ENCODE measurements at places on chromosomes 5 and 9.

GRCh38 chr9:14428781-14429230 lies 114.9 kb upstream of the NFIB start:
- DNase-seq, result no peak

DNA sequence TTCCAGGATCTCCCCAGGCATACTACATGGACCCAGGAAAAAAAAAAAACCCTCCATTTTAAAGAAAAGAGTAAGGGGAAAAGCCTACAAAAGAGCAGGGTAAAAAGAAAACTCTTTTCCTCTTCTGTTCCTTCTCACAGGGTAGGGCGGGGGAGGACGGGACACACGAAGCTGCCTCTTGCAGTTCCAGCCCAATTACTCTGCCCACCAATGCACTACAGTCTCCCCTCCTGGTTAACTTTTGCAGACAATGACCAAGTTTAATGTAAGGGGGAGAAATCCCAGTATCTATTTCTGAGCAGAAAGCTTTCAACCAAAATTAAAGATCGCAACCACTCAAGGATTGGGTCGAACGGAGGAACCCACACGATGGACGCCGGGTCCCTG lies 1.3 kb downstream of the BRD3 start:
- no peak for DNase-seq

- DNase-seq, result peak; percentile 100
Measured at GRCh38 chr5:160119142-160119904, at the start of gene PWWP2A. PWWP2A (minus strand) TSS chr5:160119450; CDS start chr5:160119388, 62 bp downstream.

- no peak for DNase-seq
Measured at GRCh38 chr9:134320868-134321471, 5.3 kb upstream of the RXRA start.

- DNase-seq, result no peak
Measured at GRCh38 chr5:107017616-107018015, 653.1 kb downstream of the EFNA5 start.

GRCh38 chr5:129271308-129271707 lies 176.8 kb downstream of the ISOC1 start:
- DNase-seq, result no peak

DNA sequence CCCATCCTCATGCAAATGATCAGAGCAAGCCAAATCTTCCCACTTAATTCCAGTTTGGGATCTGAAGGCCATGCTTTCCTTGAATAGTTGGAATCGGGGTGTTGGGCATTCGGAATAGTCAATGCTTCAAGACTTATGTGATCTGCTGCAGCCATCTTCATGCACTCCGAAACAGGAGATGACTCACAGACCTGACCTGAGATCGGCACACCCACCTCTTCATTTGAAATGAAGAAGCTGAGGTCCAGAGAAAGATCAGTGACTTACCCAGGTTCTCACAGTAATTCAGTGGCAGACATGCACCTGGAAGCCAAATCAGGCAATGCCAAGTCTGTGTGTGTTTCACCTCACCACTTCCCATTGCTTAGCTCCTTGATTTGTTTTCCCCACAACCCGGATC lies 33.0 kb downstream of the FOXD1 start:
- no peak for DNase-seq

GRCh38 chr5:167642779-167643517 lies 648.5 kb upstream of the WWC1 start:
- no peak for DNase-seq

Data from NCI-H1436 treated with DMSO at 0.1 percent for 48 hours (cell line).